Mucosa of gallbladder (tissue), 1 donor: ENCODE measurements at places on chromosomes 5 and 9.

- no peak for DNase-seq
These were observed 9.5 kb downstream of the MTRR start for GRCh38 chr5:7878381-7878873.

- DNase-seq = no peak
These were observed 107.4 kb downstream of the LMNB1 start for GRCh38 chr5:126884269-126884819.

DNA sequence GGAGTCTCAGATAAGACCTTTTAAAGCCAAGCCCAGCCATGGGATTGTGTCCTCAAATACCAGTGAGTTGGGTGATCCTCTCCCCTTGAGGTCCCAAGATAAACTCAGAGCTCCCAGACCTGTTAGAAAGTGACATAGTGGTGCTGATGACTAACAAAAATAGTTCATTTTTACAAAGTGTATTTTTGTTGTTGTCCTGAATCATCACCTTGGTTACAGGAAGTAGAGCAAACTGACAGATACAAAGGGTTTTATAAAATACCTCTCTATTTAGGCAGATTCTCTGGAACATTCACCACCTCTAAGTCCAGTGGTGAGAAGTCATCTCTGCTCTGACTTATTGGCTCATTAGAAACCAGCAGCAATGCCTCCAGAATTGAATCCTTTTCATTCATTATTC is 259.3 kb downstream of the CEMIP2 start:
- no peak for DNase-seq

- DNase-seq = no peak
These were observed 23.9 kb downstream of the RORB start for GRCh38 chr9:74521009-74521408.

GRCh38 chr5:82045554-82046275 is 73.9 kb downstream of the ATG10 start:
- no peak for DNase-seq

DNA sequence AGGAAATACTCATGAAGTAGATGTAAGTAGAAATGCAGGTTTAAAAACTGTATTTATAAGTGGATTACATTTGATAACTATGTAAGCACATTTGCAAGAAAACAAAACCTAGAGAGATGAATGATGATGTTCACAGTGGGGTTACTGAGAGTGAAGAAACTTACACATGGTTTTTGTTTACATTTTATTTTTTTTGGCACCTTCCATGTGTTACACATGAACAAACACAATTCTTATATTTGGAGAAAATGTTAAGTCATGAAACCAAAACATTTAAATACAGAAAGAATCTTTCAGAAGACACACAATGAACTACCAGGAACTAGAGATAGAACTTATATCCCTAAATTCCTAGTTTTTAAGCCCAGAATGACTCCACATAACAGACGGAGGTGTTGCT is 51.5 kb upstream of the SPATA31E1 start:
- no peak for DNase-seq

DNA sequence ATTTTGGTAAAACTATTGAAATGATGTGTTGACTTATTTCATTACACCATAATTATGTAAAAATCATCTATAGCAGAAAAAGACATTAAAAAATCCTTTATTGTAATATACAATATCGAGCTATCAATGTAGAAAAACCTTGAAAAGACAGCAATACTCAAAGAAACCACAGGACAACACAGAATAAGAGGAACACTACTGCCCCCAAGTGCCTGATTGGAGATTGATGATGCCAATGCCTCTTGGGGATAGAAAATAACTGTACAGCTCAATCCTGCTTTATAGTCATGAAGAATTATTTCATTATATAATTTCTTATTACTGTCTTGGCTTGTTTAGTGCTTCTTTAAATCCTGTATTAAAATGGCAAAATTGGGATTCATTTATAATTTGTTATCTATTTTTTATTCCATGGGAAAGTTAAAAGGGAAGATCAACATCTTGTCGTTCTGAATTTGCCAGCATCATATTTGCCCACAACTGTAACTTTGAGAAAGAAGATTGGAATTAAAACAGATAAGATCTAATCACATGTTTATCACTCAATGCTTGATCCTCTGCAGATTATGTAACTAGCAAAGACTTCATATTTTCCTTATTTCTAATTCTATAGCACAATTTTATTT is 337.5 kb downstream of the CDH9 start:
- DNase-seq = no peak

- DNase-seq = no peak
These were observed 135.8 kb downstream of the TRIM36 start for GRCh38 chr5:115033861-115034260.
